ENCODE measurements at places on chromosomes 5 and 9.

DNA sequence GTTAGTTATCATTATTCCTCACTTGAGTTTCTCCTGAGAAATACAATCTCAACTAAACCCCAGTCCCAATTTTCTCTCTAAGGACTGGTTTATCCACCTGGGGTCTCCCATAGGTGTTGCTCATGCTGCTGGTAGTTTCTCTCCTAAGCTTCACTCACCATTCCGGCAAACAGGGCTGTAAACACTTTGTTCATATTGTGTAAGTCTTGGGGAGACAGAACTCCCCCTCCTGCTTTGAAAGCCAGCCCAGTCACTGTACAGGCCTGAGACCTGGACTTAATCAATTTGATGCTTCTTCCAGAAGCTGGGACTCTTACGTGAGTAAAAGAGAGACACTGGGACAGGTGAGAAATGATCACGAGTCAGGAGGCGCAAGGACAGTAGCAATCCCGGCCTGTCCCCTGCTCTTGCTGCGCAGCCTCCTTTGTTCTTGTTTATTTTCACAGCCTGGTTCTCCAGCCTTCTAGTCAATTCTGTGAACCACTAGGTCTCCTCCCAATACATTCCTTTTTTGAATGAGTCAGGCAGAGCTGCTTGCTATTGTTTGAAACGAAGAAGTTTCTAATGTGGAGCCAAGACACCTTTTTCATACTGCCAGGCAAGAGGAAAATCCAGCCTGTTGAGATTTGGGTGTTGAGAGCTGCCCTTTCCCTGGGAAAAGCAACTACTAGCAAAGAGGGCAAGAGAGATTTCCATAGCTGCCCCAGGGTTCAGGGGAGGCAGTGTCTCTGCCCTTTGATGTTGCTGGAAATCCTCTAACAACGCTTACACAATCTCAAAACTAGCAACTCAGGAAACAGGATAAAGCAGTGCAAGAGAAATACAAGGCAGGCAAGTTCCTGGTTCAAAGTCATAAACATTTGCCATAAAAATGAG lies 9.2 kb upstream of the SHROOM1 start:
- no peak for DNase-seq

GRCh38 chr5:71740015-71740753 lies 21.1 kb downstream of the CARTPT start:
- no peak for DNase-seq

- no peak for DNase-seq
Measured at GRCh38 chr5:126477294-126478117, 54.3 kb downstream of the GRAMD2B start.

GRCh38 chr9:105391288-105391687 lies 56.5 kb upstream of the FSD1L start:
- no peak for DNase-seq

DNA sequence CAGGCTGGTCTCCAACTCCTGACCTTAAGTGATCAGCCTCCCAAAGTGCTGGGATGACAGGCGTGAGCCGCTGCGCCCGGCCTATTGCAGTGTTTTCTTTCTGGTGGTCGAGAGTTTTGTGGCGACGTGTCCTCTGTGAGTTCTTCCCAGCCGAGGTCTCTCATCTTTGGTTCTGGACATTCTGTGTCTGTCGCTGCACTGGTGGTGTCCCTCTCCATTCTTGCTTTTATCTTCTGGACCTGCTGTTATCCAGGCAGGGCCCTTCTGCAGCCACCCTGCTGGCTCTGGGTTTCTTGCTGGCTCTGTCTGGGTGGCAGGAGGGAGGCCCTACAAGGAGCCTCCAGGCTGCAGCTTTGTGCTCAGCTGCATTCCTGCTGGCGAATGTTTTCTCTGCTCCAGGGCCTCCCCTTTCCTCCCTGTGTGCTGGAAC lies 49.1 kb upstream of the EXOC3 start:
- DNase-seq = no peak

GRCh38 chr5:34474573-34475021 lies 181.5 kb upstream of the RAI14 start:
- no peak for DNase-seq

GRCh38 chr9:69030851-69031645 lies 4.5 kb upstream of the FXN start:
- no peak for DNase-seq

DNA sequence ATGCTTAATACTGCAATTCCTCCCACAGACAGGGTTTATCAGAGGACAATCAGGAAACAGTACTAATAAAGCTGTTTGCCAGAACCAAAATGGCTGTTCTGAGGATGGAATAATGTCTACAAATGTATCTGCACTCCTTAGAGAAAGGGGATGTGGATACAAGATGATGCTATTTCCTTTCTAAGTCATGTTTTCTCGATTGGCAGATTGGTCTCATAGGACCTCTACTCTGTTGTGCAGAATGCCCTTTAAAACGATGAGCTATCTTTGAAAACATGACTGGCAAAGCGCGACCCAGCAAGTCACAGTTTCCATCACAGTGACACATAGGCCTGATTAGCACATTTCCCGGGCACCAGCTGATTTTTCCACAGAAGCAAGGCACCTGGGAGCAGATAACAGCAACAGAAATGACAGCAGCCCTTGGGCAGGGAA lies 54.0 kb downstream of the AOPEP start:
- no peak for DNase-seq

GRCh38 chr9:104871961-104872527 lies 55.9 kb downstream of the ABCA1 start:
- DNase-seq = no peak

DNA sequence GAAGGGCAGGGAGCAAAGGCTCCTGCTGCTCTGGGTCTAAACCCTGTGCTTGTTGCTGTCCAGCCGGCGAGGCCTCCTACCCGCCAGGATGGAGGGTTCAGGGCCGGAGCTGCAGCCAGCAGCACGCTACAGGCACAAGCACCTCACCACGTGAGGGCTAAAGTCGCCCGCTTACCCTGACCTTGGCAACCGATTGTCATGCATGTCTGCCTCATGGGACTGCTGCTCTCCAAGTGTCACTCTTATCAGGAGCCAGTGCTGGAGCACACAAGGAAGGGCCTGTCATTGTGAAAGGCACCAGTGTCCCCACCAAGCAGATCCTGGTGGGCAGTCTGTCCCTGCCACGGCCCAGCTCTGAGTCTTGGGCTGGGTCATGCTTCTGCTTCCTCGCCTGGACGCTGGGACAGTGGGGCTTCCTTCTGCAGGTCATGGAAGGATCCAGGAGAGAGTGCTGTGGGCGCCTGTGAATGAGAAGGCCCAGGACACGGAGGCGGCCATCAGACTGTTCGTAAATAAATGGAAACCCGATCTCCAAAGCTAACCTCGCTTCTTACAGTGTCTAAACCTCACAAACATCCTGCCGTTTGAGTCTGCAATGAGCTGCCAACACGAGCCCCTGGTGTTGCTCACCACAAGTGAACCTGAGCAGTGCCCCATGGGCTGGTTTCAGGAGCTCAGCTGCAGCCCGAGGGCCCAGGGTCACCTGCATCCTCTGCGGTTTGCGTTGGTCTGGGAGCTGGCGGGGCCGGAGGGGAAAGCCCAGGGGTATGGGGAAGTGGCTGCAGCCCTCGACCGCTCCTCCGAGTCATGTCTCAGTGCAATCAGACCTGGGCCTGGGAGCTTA lies 58.2 kb upstream of the RXRA start:
- DNase-seq = no peak

DNA sequence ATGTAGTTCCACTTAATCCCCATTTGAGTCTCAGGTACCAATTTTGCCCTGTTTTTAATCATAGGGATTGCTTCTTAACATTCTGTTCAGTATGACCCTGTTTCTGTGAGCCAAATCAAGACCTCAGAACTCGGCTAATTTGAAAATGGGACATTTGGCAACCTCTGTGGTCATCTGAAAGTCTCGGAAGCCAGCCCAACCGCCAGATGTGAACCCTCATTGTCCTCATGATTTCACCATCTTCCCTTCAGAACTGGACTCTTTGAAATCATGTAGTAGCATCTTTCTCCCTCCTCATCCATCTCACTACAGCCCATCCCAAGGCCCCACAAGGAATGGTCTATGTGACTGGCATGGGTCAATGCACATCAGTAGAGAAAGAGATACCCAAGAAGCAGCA lies 88.9 kb downstream of the S1PR3 start:
- no peak for DNase-seq

- no peak for DNase-seq
Measured at GRCh38 chr5:173035904-173036707, 20.0 kb upstream of the CREBRF start.

- DNase-seq = no peak
Measured at GRCh38 chr9:97726716-97727115, 29.6 kb upstream of the XPA start.

DNA sequence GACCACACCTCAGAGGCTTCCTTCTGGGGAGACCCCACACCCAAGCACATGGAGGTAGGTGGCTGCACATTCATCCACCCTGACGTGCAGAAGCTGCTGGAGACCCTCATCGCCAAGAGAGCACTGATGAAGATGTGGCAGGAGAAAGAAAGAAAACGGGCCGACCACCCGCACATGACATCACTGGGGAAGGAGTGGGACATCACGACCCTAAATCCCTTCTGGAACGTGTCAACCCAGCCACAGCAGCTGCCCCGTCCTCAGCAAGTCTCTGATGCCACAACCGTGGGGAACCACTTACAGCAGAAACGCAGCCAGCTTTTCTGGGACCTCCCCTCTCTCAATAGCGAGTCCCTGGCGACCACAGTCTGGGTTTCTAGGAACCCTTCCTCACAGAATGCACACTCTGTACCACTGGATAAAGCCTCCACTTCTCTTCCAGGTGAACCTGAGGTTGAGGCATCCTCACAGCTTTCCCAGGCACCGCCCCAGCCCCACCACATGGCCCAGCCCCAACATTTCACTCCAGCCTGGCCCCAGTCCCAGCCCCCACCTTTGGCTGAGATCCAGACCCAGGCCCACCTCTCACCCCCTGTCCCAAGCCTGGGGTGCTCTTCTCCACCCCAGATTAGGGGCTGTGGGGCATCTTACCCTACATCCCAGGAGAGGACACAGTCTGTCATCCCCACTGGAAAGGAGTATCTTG lies 3.0 kb downstream of the SPATA31E1 start:
- DNase-seq = no peak

- no peak for DNase-seq
Measured at GRCh38 chr9:88110026-88110425, 28.2 kb downstream of the SPATA31C2 start.

DNA sequence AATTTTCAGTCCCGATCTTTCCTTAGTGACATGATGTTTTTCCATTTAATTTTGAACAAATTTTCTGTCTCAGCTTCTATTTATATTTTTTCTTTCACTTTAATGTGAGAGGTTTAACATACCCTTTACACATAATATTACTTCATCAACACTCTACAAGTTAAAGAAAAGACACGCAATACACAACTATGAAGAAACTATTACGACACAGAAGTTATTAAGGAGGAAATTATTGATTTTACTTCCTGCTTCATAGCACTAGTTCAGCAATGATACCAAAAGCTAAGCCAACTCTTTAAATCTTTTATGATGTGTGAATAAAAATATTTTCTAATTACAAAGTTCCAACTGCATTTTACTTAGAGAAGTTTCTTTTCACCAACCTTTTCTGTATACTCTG lies 432.3 kb upstream of the DAB2 start:
- DNase-seq = no peak

- no peak for DNase-seq
Measured at GRCh38 chr9:91863469-91863868, 86.6 kb downstream of the ROR2 start.

DNA sequence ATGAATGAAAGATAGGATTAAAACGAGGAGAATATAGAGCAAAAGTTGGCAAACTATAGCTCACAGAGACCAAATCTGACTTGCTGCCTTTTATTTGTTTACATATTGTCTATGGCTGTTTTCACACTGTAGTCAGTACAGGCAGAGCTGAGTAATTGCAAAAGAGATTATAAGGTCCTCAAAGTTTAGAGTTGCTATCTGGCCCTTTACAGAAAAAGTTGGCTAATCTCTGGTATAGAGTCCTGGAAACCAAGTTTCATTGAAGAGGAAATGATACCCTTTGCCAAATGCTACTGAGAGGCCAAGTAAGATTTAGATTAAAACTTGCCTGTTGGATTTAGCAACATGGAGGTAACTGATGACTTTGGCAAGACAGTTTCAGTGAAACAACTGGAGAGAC lies 36.0 kb downstream of the LYRM7 start:
- no peak for DNase-seq

DNA sequence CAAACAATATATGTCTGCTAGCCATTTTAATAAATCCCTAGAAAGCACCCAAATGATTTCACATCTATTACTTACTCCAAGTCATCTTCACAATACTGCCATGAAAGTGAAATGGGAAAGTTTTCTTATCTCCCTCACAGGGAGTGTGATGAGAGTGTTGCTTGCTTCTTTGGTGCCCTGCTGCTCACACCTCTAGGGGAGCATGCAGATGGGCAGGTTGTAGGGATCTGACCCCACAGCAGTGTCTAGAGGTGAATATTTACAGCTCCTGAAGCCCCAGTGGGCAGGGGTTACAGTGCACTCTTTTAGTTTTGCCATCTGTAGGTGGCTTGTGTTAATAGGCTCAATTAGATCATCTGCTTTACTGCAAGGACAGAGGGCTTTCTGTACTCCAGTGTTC lies 173.2 kb downstream of the GABRG2 start:
- DNase-seq = no peak

Measured in activated CD8-positive, alpha-beta memory T cell treated with anti-CD3 and anti-CD28 coated beads for 1 hour (primary cell).